ENCODE measurements at places on chromosomes 1 and 21.

DNA sequence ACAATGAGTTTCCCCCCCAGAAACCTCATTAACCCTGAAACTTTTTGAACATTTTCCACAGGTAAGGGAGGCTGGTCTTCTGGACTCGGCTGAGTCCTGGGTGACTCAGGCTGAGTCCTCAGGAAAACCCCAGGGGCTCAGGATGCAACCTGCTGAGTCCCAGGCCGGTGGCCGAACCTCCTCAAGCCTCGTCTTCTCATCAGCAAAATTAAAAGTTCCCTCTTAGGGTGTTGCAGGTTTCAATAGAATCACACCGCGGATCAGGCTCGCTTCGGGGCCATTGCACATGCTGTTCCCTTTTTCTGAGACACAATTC is 35.0 kb upstream of the GRHL3 start:
- no peak for DNase-seq

DNA sequence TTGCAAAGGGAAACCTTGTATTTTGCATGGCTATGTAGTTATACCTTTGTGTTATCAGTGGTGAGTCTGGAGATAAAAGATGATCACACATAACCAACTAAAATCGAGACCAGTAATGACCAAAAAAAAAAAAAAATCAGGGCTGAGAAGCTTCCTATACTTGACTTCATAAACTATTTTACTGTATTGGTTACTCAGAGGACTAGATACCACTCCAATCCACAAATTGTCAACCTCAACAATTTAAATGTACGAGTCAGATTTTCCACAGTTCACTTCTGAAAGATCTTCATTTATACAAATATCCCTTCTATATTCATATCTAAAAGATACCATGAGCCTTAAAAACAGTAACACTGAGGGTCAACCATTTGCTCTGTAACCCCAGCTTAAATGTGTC is 71.7 kb downstream of the NRIP1 start:
- no peak for DNase-seq

- DNase-seq = no peak
Measured at GRCh38 chr1:246279402-246279801, 227.7 kb downstream of the SMYD3 start.

DNA sequence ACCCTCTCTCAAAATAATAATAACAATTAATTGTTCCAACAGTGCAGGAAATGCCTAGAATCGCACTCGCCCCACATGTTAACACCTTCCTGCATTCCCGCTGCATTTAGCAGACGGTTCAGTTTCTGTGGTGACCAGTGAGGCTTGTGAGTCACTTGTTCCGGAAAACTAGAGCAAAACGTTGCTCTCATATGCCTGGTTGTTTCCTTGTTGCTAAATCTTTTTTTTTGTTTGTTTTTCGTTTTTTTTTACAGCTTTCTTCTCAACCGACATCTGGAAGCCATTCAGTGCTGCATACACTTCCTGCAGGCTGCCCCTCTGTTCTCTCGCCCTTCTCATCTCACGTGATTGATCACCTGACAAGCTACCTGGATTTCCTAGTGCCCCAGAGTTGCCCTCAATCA is 56.9 kb upstream of the TMPRSS2 start:
- DNase-seq = no peak

- DNase-seq = no peak
Measured at GRCh38 chr1:228400692-228401454, 5.8 kb downstream of the TRIM11 start.

DNA sequence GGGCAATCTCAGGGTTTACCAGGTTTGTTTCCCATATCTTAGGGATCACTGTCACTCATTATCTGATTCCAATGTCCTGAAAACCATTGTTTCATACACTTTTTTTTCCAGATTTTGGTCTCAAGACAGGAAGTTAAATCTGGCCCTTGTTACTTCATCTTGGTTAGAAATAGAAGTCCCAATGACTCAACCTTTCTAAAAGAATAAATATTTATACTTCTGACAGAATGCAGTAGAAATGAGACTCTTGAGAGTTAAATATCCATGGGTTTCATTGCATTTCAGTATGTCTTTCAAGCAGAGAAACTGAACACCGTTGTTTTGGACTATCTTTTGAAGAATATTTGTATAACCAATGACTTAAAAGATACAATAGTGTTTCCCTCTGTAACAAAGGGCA is 19.8 kb upstream of the VCAM1 start:
- no peak for DNase-seq

DNA sequence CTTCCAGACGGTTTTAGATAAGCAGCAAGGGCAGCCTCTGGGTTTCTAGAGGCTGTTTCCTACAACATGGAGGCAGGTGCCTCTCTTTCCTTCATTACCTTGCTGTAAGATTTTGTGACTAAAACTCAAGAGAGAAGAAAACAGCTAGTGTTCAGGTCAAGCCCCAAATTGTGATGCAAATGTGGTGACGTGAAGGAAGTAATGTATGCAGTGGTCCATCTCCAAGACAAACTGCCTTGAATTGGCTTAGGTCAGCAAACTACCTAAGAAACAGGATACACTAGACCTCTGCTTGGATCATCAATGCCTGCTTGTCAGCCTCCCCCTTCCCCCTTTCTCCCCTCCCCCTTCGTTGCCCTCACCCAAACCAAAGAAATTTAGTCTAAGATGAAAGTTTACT is 28.9 kb upstream of the RIPK4 start:
- DNase-seq = no peak

GRCh38 chr1:49185450-49185980 is 408.8 kb upstream of the BEND5 start:
- DNase-seq = no peak

GRCh38 chr1:10056599-10056987 is 23.8 kb downstream of the UBE4B start:
- no peak for DNase-seq

DNA sequence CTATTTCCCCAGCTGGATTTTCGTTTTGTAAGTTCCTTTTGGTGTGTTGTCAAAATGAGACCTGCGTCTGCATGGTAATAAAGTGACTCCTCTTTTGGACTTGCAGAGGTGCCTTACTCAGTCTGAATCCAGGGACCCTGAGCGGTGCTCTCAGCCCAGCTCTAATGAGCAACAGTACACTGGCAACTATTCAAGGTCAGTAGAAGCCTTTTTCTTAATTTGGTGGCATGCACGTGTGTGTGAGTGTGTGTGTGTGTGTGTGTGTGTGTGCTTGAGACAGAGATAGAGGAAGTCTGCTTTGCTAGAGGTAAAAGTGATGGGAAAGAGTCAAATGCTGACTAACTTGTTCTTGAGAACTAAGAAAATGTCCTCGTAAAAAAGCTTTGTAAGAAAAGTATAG is 105.4 kb downstream of the CD247 start:
- no peak for DNase-seq

GRCh38 chr1:162030759-162031280 is 7.2 kb upstream of the OLFML2B start:
- no peak for DNase-seq

- no peak for DNase-seq
Measured at GRCh38 chr1:91014475-91014874, 7.4 kb downstream of the ZNF644 start.

- DNase-seq = no peak
Measured at GRCh38 chr1:87106144-87106543, 191.7 kb downstream of the HS2ST1 start.

DNA sequence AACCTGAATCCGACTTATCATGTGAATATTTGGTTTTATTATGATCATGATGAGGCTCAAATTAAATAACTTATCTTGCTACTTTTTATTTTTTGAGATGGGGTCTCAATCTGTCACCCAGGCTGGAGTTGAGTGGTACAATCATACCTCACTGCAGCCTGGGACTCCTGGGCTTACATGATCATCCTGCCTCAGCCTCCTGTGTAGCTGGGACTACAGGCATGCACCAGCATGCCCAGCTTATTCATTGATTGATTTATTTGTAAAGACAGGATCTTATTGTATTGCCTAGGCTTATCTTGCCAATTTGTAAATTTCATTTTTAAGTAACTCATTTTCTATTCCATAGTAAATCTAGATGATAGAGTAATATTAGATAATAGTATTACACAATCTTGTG is 84.3 kb downstream of the COL11A1 start:
- DNase-seq = no peak

GRCh38 chr1:230328342-230329015 is 97.7 kb downstream of the PGBD5 start:
- DNase-seq = no peak

DNA sequence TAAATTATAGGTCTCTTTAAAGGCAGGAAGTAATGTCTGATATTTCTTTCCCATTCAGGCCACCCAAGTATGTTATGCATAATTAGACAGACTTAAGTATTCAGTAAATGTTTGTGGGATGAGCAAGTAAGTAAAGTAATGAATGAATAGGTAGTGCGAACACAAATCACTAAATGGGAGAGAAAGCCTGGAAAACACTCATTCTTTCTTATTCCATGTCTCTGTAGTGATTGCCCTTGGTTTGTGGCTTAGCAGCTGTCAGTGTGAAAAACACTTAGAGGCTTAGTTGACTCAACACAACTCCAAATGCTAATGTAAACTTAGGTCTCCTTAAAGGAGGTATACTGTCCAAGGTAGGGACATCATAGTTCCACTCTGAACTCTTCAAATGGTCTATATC is 182.5 kb downstream of the ZC3H11B start:
- no peak for DNase-seq

GRCh38 chr1:20151906-20152598 is 12.9 kb downstream of the PLA2G2F start:
- DNase-seq = peak; percentile 85

- no peak for DNase-seq
Measured at GRCh38 chr1:16385659-16386453, 18.8 kb downstream of the SZRD1 start.

DNA sequence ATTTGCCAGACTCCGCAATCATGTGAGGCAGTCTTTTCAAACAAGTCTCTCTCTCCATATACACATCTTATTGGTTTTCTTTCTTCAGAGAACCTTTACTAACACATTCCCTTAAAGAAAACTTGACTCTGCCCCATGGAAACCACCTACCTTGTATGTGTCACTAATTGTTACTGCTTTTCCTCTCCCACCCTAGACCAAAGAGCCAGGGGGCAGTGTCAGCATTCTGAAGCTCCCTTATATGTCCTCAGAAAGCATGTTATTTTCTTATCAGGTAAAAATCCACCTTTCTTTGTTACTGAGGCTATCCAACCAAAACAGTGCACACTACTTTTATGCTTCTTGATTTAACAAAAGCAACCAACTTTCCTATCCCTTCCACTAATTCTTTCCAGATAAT is 98.9 kb upstream of the SLC5A9 start:
- no peak for DNase-seq

DNA sequence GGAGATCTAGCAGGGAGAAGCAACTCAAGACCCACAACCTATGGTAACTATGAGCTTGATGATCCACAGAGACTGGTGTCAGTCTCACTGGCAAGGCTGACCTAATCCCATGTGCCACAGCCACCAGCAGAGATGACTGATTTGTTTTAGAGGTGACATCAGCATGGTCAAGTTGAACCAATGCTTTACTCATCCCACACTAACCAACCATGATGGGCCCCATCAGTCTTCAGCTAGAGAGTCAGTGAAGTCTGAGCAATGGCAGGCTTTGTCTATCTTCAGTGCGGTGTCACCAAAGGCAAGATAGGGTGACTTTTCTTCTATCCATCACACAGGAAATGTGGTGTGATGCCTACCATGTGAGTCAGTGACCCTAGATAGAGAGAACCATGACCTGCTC is 1470.7 kb downstream of the NCAM2 start:
- DNase-seq = no peak

DNA sequence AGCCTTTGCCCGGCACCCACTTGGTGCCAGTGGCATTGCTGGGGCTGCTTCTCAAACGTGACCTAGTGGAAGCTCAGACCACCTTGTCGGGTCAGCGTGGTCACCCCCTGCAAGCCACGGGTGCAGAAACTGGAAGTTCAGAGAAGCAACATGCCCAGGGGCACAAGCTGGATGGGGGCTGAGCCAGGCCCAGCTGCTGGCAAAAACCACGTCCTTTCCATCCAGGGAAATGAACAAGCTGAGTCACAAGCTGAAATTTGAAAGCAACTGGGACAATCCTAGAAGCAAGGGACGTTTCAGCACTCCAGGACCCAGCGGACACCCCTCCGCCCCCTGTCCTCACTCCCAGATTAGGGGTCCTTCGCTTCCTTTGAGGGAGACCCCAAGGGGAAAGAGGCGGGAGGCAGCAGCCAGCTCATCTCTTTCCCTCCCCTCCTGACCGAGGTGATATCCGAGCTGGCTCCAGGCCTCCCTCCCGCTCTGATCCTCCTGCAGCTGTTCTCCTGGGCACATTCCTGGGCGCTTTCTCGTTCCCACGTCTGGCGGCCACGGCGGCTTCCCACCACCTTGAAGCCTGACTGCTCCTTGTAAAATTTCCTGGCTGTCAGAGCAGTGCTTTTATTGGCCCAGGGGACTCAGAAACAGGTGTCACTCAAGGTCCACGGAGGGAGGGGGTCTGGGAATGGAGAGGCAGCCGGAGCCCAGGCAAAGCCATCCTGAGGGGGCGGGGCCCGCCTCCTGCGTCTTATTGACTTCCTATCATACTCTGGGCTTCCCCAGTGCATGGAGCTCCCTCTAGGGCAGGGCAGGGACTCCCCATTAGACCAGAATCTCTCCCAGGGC is 62.8 kb downstream of the PAX7 start:
- DNase-seq = no peak

- no peak for DNase-seq
Measured at GRCh38 chr1:203681739-203682138, 55.1 kb downstream of the ATP2B4 start.

- DNase-seq = peak; percentile 93
Measured at GRCh38 chr1:19485362-19486187, at the start of gene CAPZB. TSS of gene CAPZB (minus strand) at chr1:19485539. CDS start at chr1:19485438, 101 bp downstream.

Data from naive thymus-derived CD8-positive, alpha-beta T cell (primary cell).